ENCODE measurements at places on chromosomes 16 and 17.

DNA sequence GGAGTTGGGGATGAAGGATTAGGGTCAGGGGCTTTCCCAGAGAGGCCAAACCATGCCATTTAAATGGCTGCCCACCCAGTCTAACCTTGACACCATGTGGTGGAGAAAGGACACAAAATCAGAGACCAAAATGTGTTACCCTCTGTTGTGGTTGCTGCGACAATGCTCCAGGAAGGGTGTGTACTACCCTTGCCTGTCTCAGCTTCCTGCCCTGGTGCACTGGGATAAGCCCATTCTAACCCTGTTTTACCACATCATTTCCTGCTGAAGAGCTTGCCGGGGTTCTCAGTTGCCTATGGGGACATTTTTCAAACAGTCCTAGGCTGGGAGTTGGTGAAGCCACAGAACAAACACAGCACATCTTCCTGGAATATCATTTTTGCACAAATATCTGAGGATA, 4.9 kb downstream of the OR4D1 start:
- DNase-seq = no peak

GRCh38 chr17:8300627-8301242, 5.5 kb upstream of the SLC25A35 start:
- peak; percentile 76 for DNase-seq

GRCh38 chr16:15827299-15827698, 29.5 kb downstream of the MYH11 start:
- DNase-seq = no peak

DNA sequence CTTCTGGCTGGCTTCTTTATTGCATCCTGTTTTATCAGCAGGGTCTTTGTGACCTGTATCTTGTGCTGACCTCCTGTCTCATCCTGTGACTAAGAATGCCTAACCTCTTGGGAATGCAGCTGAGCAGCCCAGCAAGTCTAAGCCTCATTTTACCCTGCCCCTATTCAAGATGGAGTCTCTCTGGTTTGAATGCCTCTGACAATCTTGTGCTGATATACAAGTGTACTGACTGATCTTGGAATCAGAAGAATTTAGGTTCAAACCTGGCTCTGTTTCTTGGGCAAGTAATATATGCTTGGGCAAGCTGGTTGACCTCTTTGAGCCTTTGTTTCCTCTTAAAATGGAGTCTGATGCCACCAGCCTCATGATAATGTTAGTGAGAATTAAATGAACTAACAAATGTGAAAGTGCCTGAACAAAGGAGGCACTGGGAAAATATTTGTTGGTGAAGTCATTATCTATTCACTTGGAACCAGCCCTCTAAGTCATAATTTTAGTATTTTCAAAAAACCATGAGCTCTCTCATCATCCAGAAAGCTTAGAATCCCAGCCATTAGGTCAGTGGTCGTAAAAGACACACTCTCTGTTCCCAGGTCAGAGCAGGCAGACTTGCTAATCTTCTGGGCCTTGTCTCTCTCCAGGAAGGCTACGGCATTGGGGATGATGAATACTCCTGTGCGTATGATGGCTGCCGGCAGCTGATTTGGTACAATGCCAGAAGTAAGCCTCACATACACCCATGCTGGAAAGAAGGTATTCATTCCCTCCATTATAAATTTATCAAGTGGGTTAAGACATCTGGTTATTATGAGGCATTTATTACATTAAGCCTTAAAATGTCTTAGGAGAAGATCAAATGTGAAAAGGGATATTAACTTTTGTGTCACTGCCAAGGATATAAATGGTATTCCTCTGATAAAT, 18.1 kb upstream of the ARL2BP start:
- DNase-seq = no peak

GRCh38 chr16:69171325-69172084, 15.5 kb upstream of the SNTB2 start:
- DNase-seq = no peak

- peak; percentile 94 for DNase-seq
These were observed at the start of gene SOCS7 for GRCh38 chr17:38351412-38352222. TSS of gene SOCS7 (plus strand) at chr17:38351844. CDS start at chr17:38352053, 209 bp downstream.

DNA sequence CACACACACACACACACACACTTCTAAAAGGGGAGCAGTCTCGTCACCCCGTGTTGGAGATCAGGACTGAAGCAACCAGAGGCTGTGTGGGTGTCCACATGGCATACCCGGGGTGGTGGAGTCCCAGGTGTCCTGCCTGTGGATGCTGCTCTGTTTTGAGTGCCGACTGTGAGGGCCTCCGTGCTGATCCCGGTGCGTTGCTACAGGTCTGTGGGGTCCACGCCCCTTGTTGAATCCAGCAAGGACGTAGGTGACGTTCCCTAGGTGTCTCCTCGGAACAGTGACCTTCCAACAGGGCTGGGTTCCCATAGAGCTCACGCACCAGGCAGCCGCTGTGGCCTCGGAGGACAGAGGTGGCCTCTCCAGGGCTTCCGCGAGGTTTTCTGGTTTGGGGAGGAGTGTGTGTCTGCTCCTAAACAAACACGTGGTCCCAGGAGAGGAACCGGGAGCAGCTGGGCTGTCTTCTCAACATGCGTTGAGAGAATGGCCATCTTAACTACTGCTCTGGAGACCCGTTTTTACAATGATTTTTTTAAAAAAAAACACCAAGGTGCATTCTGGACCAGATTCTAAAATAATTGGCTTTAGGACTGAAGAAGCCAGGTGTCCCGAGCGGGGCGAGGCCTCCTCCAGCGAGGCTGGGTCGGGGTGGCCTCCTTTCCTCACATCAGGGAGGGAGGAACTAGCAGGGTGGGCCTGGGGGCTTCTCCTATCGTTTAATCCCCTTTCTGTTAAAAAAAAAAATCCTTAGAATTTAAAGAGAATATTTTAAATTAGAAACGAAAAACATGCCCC, 100.6 kb upstream of the ZNF750 start:
- no peak for DNase-seq

DNA sequence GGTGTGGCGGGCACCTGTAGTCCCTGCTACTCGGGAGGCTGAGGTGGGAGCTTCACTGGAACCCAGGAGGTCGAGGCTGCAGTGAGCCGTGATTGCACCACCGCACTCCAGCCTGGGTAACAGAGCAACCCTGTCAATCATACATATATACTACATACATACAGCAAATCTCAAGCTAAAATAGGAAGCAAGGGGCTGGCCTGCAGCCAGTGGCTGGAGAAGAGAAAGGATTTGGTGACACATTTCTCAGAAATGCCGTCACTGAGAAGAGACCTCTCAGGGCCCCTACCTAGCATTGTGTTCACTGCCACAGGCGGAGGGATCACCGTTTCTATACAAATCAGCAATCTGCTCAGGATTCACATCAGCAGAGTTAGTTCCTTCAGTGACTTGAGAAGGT, 16.9 kb downstream of the NARF start:
- DNase-seq = no peak

- no peak for DNase-seq
These were observed 53.3 kb upstream of the KDM8 start for GRCh38 chr16:27149986-27150385.

DNA sequence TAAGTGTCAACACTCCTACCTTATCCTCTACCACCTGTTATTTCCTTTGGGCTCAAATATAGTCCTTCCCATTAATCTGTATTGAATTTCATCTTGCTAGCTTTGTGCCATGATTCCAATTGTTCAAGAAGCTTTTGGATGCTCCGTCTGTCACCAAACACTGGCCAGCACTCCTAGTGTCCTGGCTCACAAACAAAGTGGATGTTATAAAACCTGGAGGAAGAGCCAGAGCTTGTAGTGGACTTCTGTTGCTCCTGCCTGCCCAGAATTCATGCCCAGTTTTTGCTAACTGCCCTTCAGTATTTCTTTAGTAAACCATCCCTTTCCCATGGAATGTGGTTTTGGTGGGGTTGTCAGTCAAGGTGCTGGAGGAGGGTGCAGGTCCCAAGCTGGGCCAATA, 77.2 kb upstream of the HS3ST2 start:
- DNase-seq = no peak

DNA sequence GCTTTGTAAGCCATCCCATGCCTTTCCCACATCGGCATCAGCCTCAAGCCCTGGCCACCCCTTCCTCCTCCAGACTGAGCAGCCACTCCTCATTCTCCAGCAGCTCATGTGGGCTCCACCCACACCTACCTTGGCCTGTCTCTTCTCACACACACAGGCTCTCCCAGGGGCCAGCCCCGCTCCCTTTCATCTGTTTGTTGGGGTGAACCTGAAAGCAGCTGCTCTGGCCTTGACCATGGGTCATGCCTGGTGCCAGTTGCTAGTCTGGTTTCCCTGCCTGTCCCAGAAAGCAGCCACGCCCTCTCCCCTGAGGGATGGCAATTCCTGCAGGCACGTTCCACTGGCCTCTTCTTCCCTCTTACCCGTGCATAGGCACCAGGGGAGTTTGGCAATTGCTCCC, 11.4 kb upstream of the TMEM238L start:
- DNase-seq = no peak

DNA sequence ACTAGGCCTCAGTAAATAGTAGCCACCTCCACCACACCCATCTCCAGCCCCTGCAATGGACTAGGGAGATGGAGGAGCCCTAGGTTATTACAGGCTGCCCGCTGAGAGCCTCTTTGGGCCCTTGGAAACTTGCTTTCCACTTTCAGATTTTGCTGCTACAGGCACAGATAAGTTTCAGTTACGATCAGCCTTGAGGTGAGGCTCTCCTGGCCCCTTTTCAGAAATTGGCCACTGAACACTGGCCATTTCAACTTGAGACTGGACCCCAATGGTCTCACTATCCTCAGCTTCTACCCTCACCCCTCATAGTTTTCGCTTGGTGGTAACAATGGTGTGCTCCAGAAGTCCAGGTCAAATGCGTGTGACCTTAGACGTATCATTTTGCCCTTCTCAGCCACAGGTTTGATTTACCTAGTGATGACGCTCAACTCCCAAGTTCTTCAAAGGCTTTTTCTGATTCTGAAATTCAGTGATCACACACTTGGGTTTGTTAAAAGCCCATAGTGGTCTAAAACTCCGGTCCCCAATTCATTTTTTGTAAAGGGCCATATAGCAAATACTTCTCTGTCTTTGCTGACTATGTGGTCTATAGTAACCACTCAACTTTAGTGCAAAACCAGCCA, 1.0 kb downstream of the PMM2 start:
- no peak for DNase-seq

DNA sequence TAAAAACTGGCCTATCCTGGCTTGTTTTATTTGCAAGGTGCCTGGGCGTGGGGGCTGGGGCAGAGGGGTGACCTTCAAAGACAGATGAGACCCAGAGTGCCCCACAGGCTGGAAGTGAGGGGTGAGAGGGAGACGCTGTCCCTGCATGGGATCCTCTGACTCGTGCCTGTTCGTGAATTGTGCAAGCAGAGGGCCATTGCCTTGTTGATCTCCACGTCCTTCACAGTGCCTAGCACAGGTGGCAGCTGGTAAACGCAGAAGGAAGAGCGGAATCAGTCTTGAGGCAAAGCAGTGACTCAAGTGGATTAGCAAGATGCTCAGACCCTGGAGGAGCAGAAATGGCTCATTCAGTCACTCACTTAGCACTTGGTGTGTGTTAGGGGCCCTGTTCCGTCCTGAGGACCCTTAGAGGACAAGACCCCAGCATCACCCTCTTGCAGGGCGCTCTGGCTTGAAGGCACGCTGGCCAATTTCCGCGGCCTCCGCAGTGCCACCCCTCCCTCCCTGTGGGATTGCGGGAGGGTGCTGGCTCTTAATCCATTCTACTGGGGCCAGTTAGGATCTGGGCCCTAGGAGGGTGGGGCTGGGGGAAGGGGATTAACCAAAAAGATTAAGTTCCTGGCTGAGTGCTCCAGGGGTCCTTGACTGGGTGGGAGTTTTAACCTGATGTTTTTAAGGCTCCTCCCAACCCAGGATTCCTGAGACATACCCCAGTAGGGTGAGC, 151.2 kb downstream of the CCDC182 start:
- no peak for DNase-seq

DNA sequence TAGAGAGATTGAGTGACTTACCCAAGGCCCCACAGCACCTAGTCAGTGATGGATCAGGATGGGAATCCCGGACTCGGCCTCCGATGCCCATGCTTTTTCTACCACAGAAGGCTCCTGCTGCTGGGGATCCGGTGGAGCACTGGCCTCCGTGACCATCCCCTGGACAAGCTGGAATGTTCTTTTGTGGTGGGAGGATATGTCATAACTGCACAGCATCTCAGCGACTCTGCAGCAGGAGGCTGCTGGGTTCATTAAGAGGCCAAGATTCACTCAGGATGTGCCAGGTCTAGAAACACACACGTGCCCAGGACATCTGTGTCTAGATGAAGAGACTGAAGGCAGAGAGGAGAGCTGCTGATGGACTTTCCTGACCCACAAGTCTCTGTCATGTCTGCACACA, 34.7 kb upstream of the NGFR start:
- DNase-seq = no peak

GRCh38 chr16:56679818-56680217, 2.5 kb upstream of the MT1X start:
- DNase-seq = no peak

- DNase-seq = no peak
These were observed 885.7 kb upstream of the CDH8 start for GRCh38 chr16:62921904-62922303.

GRCh38 chr17:58487589-58488427, at the start of gene HSF5:
TSS of gene HSF5 (minus strand) at chr17:58488408. CDS start at chr17:58488274, 134 bp downstream.
- DNase-seq = no peak

DNA sequence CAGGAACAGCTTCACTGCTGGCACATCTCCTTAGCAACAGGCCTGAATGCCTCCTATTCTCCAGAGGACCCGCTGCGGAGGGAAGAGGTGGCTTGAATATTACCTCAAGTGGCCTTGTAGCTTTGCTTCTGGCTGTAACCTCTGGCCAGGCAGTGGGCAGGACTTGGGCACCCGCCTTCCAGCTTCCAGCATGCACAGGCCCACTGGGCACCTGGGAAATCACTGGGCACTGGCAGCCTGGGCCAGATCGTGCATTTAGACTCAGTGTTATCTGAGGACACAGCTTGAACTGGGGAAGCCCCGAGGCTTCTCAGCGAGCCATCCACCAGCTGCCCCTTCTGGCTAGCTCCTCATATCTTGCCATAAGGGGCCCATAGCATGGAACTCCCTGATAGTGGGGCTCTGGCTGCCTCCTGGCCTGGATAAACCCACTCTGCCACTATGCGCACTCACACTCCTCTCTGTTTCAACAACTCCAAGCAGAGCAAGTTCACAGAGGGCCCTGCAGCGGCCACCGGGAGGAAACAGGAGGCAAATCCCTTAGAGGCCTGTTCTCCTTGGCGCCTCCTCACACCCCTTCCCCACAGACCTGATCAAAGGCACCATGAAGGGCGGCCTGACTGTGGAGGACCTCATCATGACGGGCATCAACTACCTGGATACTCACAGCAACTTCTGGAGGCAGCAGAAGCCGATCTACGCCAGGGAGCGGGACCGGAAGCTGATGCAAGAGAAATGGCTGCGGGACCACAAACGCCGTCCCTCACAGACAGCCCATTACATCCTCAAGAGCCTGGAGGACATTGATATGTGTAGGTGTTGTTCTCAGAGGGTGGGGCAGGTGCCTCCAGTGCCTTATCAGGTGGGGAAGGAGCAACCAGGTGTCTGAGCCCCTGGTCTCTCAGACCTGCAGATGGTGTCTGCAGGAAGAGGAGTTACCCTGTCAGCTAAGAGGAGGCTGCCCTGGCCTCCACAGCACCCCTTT, 7.8 kb downstream of the ODAD4 start:
- no peak for DNase-seq

GRCh38 chr17:67403065-67403464, 26.0 kb downstream of the PITPNC1 start:
- DNase-seq = no peak

- DNase-seq = no peak
These were observed 4.4 kb downstream of the ACLY start for GRCh38 chr17:41914358-41914766.

All from NCI-H146 (cell line).